Stimulated activated CD4-positive, alpha-beta T cell treated with anti-CD3 and anti-CD28 coated beads, Interleukin-1b, Interleukin-23, amount 100 ng/mL, for 4 hours (primary cell): ENCODE measurements at places on chromosomes 12 and 14.

- no peak for DNase-seq
These were observed 142.0 kb upstream of the FSCB start for GRCh38 chr14:44649061-44649460.

DNA sequence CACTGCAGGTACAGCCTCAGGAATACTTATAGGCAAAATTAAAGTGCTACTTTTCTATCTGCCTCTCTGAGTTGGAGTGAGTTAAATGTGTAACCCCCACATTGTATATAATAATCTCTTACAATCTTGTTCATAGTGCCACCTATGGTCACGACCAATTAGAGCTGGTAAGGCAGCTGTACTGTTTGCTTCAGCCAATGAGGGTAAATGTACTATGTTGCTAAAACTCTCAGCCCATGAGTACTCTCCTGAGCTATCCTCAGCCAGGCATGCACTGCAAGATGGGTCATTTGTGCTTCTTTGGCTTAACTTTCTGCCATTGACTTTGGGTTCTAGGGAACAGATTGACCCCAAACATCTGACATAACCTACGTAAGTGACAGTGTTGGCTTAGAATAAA lies 15.0 kb upstream of the MDM2 start:
- no peak for DNase-seq

GRCh38 chr12:19288603-19289244 lies 150.6 kb upstream of the AEBP2 start:
- no peak for DNase-seq

DNA sequence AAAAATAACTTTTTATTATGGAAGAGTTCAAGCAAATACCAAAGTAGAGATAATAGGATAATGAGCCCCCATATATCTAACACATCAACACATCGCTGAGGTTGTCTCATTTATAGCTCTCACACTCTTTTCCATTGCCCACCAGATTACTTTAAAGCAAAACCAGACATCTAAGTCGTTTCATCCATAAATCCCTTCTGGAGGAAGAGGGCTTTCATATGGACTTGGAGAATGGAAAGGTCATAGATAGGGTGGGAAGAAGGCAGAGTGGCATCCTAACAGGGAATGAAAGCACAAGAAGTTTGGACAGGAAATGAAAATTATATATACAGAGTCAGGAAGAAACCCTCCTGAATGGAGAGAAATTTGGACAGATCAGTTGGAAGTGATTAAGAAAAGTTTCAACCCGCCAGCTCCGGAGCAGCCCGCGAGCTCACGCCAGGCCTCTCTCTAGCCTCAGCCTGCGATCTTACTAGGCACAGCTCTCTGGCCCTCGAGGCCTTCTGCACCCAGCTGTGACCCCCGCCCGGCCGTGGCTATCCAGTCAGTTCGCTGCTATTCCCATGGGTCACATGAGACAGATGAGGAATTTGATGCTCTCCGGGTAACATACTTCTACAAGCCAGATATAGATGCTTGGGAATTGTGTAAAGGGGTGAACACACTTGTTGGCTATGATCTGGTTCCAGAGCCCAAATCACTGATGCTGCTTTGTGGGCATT lies 48.4 kb upstream of the NID2 start:
- no peak for DNase-seq

DNA sequence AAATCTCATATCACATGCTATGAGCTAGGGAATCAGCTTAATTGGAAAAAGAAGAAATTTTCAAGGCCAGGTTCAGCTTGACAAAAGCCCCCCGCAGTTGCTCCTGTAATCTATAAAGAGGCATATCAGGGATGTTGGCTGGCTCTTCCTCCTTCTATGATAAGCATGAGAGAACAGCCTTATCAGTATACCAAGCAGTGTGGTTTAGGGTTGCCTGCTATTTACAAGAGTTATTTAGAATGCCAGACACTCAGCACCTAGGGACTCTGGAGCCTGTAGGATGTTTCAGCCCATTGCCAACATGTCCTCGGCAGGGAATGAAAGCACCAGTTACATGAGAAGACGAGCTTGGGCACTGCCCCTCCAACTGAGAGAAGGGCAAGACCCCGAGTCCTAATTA lies 89.5 kb upstream of the TMPO start:
- no peak for DNase-seq

GRCh38 chr12:79388011-79388410 lies 302.8 kb downstream of the PAWR start:
- DNase-seq, result no peak

- DNase-seq, result no peak
These were observed 249.1 kb upstream of the E2F7 start for GRCh38 chr12:77314378-77315052.

GRCh38 chr12:125071456-125071855 lies 6.2 kb downstream of the AACS start:
- no peak for DNase-seq

- no peak for DNase-seq
These were observed 36.5 kb downstream of the CMKLR1 start for GRCh38 chr12:108302403-108303311.

DNA sequence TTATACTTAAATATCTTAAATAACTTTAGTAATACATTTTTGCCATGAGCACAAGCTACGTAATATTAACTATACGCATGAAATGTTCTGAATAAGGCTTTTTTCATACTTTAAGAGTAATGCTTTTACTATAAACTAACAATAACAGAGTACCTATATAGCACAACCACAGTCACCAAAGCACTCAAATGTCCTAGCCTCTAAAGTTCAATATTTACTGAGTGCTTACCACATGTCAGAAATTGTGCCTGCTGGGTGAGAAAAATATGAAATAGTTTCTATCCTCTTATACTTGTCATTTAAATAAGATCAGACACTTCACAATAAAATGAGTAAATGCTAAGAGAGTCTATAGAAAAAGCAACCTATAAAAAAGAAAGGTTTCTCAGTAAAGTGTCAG lies 83.1 kb downstream of the SH2B3 start:
- DNase-seq, result no peak

GRCh38 chr14:54106661-54107377 lies 150.2 kb upstream of the BMP4 start:
- no peak for DNase-seq

DNA sequence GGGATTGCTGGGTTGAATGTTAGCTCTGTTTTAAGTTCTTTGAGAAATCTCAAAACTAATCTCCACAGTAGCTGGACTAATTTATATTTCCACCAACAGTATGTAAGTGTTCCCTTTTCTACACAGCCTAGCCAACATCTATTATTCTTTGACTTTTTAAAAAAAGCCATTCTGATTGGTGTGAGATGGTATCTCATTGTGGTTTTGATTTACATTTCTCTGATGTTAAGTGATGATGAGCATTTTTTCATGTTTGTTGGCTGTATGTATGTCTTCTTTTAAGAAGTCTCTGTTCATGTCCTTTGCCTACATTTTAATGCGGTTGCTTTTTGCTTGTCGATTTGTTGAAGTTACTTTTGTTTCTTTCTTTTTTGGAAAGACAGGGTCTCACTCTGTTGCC lies 301.1 kb upstream of the OR4E1 start:
- no peak for DNase-seq

DNA sequence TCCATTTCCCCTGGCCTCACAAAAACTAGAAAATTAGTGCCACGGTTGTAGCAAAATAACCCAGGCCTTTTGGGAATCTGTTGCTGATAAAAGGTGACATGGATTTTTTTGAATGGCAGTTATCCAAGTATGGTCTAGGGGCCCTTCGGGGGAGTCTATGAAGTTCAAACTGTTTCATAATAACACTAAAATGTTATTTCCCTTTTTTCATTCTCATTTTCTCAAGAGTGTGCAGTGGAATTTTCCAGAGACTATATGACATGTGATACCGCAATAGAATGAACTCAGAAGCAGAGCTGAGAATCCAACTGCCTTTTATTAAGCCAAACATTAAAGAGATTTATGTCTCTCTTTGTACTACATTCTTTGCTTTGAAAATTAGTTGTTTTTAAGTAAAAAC lies 26.9 kb downstream of the GSTZ1 start:
- DNase-seq, result no peak

DNA sequence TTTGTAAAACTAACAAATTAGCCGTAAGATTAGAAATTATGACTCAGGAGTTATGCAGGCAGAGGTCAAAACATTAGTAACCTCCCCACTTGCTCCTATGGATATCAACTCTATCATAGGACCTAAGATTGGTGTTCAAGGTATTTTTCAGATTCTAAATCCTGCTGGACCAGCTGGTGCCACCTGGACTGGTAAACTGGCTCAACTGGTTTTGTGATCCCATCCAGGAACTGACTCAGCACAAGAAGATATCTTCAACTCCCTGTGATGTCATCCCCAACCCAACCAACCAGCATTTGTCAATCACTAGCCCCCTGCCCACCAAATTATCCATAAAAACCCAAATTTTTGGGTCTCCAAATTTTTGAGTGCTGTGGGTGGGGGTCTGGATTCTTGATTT lies 98.1 kb upstream of the OR4E1 start:
- DNase-seq, result no peak

DNA sequence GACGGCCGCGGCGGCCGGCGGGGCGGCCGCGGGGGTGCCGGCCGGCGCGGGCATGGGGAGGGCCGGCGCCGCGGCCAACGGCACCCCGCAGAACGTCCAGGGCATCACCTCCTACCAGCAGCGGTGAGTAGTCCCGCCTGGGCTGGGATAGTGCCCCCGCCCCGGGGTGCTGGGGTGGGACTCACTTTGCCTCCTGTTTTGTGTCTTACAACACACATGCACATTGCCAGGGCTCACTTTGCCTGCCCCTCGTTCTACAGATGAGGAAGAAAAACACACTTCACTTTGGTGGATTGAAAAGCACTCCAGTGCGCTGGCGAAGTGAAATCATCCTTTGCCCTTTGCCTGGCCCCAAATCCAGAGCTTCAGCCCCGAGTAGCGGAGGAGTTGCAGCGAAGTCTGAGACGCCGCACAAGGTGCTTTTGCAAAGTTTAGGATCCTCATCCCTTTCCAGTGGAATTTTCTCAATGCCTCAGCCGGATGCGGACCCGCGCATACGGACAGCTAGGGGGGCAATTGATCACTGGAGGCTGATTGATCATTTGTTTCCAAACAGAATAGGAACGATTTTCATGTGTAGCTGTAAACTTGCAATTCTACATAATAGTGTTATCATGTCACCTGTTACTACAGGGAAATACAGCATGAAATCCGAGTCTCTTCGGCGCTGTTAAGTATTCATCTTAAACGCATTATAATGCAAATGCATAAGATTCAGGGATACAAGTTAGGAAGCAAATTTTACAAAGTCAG lies 3.6 kb upstream of the NPAS3 start:
- no peak for DNase-seq

GRCh38 chr12:91316161-91316906 lies 133.7 kb upstream of the DCN start:
- no peak for DNase-seq

DNA sequence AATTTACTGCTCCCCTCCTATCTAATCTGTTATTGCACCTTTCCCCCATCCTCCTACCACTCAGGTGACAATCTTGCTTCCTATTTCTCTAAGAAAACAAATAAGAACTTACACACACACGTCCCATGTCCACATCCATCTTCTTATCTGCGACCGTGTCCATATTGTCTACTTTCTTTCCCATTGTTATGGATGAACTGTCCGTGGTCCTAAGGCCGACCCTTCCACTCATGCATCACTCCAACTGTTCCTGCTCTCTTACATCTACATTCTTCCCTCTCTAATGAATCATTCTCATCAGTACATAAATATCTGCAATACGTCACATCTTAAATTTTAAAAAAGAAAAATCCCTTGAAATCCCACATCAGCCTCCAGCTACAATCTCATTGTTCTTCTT lies 30.0 kb downstream of the ZFYVE1 start:
- DNase-seq, result no peak

- no peak for DNase-seq
These were observed 175.4 kb downstream of the SLC25A21 start for GRCh38 chr14:36996857-36997590.

DNA sequence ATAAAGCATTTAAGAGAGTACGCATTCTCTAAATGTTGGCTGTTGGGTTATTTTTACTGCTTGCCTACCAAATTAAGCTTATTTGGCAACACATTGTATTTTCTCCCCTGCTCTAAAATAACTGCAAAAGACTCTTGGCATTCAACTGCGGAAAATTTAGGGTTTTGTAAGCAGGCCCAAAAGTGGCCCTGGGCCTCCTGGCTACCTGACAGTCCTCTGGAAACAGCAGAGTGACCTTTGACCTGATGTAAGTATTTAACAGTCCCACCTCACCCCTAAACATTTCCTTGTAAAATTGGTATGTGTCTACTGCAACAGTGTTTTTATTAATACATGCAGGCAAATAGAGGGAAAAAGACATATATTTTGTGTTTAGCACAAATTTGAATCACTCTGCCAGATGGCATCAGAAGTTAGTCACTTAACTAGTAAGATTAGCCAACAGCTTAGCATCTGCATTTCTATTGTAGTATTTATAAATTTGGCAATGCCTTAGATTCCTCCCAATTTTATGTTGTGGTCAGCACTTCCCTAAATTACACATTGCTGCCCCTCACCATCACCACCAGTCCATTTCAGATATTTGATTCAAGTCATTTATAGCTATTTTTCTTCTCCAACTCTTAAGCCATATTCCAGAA lies 11.2 kb downstream of the LLPH start:
- DNase-seq, result no peak

DNA sequence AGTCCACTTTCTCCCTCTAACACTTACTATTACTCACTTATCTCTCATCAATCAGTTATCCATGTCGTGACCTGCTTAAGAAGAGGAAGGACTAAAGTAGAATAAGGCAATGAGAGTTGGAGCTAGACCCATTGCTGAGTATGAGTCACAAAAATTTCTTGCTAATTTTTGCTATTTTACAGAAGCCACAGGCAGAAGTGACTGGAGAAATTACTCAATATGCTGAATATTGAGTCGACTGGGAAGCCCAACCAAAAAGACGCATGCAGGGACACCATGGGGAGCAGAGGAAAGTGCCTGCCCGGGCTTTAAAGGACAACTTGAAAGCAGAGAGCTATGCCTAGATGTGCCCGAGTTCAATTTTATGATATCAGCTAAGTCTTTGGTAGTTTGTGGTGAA lies 115.4 kb upstream of the FOXG1 start:
- DNase-seq, result no peak

DNA sequence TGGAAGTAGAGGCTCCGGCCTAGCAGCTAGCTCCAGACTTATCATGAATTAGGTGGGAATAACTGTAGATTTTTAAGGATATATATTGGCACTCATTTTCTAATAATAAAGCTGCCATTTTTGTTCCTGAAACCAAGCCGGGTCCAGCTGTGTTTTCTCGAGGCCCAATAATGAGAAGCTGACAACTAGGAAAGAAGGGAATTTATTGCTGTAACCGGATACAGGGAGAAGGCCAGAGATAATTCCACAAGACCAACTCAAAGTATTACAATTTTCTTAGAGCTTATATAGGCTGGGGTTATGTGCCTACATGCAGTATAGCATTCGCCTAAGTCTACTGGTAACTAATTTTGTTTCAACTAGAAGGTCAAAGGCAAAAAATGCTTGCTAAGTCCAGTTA lies 122.3 kb upstream of the FBXO33 start:
- DNase-seq, result no peak
